Ascending aorta (tissue), 2 donors: ENCODE measurements at places on chromosomes 16 and 17.

- H3K4me1 ChIP-seq, result no peaks in the 10 kb centered on the region
- no peak overlapping the region for H3K27ac ChIP-seq
- DNase-seq, result no peak
- H3K4me3 ChIP-seq, result no peak overlapping the region
- no peaks in the 10 kb centered on the region for H3K36me3 ChIP-seq
Observed at GRCh38 chr17:74012465-74012864, 191.0 kb upstream of the RPL38 start.

- no peak for DNase-seq
- no peak overlapping the region for H3K27ac ChIP-seq
Observed at GRCh38 chr17:59530531-59530930, 34.9 kb upstream of the DHX40 start.

DNA sequence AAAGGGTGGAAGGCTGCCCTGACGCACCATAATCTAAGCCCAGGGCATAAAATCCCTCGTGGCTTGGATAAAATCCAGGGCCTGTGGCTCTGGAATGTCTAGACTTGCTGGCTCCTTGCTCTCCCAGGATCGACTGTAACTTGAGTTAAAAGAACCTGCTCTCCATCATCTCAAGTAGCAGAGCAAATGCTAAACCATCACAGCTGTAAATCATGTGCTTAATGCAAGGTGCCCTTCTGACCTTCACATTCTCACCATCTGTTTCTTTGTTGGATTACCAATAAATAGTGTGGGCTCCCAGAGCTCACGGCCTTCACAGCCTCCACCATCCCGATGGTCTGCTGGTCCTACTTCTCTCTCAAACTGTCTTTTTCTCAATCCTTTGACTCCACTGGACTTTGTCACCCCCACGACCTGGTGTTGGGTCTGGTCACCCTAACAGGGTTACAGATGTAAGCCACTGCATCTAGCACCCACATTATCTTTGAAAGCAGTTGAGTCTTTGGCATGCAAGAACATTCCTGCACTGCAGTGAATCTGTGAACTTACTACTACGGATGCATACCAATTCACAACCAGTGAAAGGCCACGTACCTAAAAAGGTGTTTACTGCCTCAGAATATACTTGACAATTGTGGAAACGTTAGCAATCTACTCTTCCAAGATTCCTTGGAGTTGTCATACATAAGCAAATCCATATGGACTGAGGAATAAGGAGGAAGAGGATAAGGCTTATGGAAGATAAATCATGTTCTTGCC lies 15.3 kb downstream of the RSL1D1 start:
- no peak overlapping the region for H3K4me3 ChIP-seq
- DNase-seq, result no peak
- H3K27me3 ChIP-seq, result no peaks in the 10 kb centered on the region

- H3K27me3 ChIP-seq, result no peaks in the 10 kb centered on the region
- no peak overlapping the region for H3K27ac ChIP-seq
- peaks cover 8% of the 10 kb centered on the region for H3K4me1 ChIP-seq
- DNase-seq, result no peak
- no peak overlapping the region for H3K4me3 ChIP-seq
Observed at GRCh38 chr16:81629896-81630634, 149.0 kb upstream of the PLCG2 start.

DNA sequence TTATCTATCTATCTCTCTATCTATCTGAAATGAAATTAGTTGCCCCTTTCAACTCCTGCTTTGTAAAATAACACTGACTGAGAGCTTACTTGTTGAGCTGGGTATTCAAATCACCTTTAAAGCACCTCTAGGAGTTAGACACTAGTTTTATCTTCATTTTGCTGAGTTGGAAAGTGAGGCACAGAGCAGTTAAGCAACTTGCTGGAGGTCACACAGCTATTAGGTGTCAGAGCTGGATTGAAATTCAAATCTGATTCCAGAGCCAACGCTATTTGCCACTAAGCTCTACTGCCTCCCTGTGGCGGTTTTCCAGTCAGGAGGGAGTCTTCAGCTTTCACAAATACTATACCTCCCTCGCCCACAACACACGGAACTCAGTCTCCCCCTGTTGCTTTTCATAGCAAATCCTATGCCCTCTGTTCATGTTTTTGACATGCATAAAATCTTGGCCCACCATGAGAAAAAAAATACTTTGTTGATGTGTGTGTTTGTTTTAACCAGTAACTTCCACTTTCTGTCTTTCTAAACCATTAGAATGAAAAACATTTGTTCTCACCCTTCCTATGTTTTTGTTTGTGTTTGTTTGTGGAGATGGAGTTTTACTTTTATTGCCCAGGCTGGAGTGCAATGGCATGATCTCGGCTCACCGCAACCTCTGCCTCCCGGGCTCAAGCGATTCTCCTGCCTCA lies 74.8 kb upstream of the SMURF2 start:
- H3K27me3 ChIP-seq, result no peaks in the 10 kb centered on the region
- peaks cover 20% of the 10 kb centered on the region for H3K4me1 ChIP-seq
- no peak overlapping the region for H3K4me3 ChIP-seq

- H3K27me3 ChIP-seq, result no peaks in the 10 kb centered on the region
- no peak overlapping the region for H3K27ac ChIP-seq
- no peak for DNase-seq
- H3K36me3 ChIP-seq, result no peaks in the 10 kb centered on the region
Observed at GRCh38 chr16:67294171-67294757, 14.9 kb downstream of the PLEKHG4 start.

- DNase-seq, result no peak
- H3K4me3 ChIP-seq, result no peak overlapping the region
- no peaks in the 10 kb centered on the region for H3K27me3 ChIP-seq
- H3K27ac ChIP-seq, result no peak overlapping the region
- H3K36me3 ChIP-seq, result no peaks in the 10 kb centered on the region
Observed at GRCh38 chr17:33038740-33039139, 47.1 kb downstream of the SPACA3 start.

DNA sequence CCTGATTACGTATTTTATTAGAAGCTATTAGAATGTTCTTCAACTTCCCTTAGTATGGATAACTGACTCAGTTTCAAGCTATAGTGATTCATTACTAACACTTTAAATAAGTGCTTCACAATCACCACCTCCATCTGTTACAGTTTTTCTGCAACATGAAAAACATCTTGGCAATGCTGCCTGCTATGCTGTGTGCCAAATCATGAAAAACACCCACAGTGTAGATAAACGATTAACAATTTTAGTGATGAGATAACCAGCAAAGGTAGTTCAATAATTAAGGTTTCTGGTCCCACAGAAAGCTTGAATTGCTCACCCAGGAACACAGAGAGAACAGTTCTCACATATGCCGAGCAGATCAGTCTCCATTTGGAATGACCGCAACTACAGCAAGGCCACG lies 51.4 kb upstream of the SLC25A19 start:
- no peak overlapping the region for H3K4me3 ChIP-seq
- peaks cover 2% of the 10 kb centered on the region for H3K4me1 ChIP-seq
- no peak overlapping the region for H3K27ac ChIP-seq
- no peak for DNase-seq
- H3K36me3 ChIP-seq, result no peaks in the 10 kb centered on the region

DNA sequence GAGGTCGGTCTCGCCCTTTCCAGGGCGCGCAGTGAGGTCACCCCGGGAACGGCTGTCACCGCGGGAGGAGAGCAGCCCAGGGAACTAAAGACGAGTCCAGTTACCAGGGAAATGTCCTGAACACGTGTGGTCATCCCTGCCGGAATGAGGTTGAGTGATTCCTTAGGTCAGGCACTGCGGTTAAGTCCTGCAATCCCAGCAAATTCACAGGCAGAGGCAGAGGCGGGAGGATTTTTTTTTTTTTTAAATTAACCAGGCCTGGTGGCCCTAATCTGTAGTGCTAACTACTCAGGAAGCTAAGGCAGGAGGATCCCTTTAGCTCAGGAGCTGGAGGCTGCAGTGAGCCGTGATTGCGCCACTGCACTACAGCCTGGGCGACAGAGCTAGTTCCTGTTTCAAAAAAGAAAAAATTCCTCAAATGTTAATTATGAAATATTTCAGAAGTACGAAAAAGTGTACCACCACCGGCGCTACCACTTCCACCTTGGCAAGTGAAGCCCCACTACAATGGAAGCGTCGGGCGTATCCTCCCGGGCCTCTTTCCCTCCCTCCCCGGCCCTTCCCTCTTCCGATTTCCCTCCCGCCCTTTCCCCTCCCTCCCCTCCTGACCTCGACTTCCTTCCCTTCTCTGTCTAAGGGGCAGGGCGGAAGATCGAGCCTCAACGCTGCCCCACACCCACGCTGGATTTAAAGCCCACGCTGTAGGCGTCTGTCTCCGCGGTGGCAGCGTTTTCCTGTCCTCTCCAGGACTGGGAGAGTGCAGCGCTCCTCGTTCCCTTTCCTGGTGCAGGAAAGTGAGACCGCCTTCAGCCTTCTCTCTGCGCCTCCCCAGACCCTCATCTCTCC lies 27.3 kb downstream of the SLFN11 start:
- no peaks in the 10 kb centered on the region for H3K27me3 ChIP-seq
- H3K27ac ChIP-seq, result peak overlapping the region; percentile 55
- peak; percentile 74 for DNase-seq
- no peaks in the 10 kb centered on the region for H3K4me1 ChIP-seq

DNA sequence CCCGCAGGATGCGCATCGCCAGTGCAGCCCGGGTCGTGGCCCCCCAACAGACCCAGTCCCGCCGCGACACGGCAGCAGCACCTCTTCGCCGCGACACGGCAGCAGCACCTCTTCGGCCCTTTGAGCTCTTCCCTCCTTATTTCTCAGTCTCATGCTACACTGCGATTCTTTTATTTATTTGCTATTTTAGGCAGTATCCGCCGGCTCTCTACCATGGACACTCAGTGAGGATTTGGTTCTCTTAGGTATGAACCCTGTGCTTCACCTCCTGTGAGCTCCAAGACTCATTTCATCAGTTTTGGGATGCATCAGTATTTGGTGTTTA lies 8.3 kb upstream of the MAP2K3 start:
- peaks cover 4% of the 10 kb centered on the region for H3K4me1 ChIP-seq
- H3K27me3 ChIP-seq, result no peaks in the 10 kb centered on the region
- no peaks in the 10 kb centered on the region for H3K36me3 ChIP-seq

DNA sequence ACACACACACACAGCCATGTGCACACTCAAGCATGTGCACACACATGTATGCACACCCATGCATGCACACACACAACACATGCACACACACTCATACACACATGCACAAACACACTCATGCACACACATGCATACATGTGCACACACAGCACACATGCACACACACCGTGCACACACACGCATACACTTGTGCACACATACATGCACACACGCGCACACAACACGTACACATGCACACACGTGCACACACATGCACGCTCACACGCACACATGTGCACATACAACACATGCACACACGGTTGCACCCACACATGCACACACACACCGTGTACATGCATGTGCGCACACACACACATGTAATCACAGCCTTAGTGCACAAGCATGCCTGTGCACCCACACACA lies 230.4 kb upstream of the GSE1 start:
- H3K4me1 ChIP-seq, result peaks cover 26% of the 10 kb centered on the region
- H3K36me3 ChIP-seq, result no peaks in the 10 kb centered on the region
- DNase-seq, result no peak
- no peaks in the 10 kb centered on the region for H3K27me3 ChIP-seq
- H3K4me3 ChIP-seq, result no peak overlapping the region

DNA sequence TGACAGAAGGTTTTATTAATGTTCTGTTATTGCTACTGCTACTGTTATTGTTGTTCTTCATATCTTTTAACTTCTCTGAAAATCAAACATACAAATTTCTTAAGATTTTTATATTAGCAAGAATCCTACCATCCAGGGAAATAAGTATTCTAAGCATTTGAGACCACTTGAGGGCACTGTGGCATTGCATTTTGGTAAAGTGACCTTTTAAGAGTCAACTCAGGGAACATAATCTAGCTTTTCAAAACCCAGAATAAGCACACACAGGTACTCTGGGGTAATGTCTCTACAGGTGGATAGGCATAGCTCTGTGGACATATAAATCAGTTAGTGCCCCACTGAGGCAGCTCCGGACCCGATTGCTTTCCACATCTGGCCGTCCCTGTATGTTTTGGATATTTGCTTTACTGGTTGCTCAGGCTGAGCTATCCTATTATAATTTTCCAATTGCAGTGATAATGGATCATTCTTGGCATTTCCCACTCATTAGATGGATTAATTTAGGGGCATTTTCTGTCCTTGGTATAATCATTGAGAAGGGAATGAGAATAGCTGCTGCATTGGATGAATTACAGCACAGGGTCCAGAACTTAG lies 1425.1 kb upstream of the CDH8 start:
- no peaks in the 10 kb centered on the region for H3K27me3 ChIP-seq
- no peaks in the 10 kb centered on the region for H3K36me3 ChIP-seq
- H3K4me1 ChIP-seq, result no peaks in the 10 kb centered on the region
- no peak overlapping the region for H3K4me3 ChIP-seq
- no peak for DNase-seq

DNA sequence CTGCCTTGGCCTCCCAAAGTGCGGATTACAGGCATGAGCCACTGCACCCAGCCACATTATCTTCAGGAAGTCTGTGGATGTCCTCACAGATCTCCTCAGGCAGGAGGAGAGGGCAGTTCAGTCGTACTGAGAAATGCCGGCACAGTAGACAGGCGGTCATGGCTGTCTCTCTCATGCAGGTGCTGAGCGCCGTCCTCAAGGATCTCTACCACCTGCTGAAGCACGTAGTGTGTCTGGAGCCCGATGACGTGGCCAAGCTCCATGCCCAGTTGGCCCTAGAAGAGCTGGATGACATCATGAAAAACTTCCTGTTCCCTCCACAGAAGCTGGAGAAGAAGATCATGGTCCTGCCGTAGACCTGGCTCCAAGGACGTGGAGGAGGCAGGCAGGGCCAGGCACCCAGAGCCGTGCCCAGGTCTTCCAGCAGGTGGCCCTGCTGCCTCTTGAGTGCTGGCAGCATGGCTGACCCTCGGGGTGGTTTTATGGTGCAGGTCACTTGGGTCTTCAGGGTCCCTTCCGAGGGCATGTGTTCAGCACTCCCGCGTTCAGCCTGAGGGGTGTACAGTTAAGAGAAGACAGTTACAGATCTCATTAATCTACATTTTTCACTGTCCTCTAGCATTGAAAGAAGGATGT lies 22.0 kb upstream of the HAS3 start:
- no peak for DNase-seq
- H3K36me3 ChIP-seq, result peaks cover 5% of the 10 kb centered on the region
- no peak overlapping the region for H3K27ac ChIP-seq
- H3K27me3 ChIP-seq, result no peaks in the 10 kb centered on the region
